ENCODE measurements at places on chromosomes 2 and 18. TPM values are rescaled to one million over a fixed set of nuclear protein-coding genes. Genes with fewer than 3 reads are reported as not detected.

Gene MAPK4
- total RNA-seq, result not detected

Gene PID1
- total RNA-seq, result 2.1 TPM

Gene GPC1
- total RNA-seq, result 63.4 TPM

Gene THSD7B
- total RNA-seq, result 0.16 TPM

Gene PLEK
- total RNA-seq, result not detected

Gene TGFA
- total RNA-seq, result 0.42 TPM

Gene PFN4
- total RNA-seq, result 0.69 TPM

Gene MBP
- total RNA-seq, result not detected

Gene CSRNP3
- not detected for total RNA-seq

Gene ALPP
- total RNA-seq, result 0.45 TPM

Gene GATA6
- 3.5 TPM for total RNA-seq

Gene ITGA4
- 80.0 TPM for total RNA-seq

Gene CCDC74A
- 4.3 TPM for total RNA-seq

Gene CD8B
- not detected for total RNA-seq

Gene CYS1
- 21.3 TPM for total RNA-seq

Gene SP110
- 13.9 TPM for total RNA-seq

Gene FIGN
- total RNA-seq, result 2.4 TPM

Gene ZBTB14
- 17.3 TPM for total RNA-seq

Gene MITD1
- 17.4 TPM for total RNA-seq

Gene UGT1A8
- total RNA-seq, result not detected

Gene SCYGR4
- not detected for total RNA-seq

Gene FSIP2
- total RNA-seq, result not detected

Gene CRYGD
- total RNA-seq, result not detected

Gene DSC3
- 20.0 TPM for total RNA-seq

Gene FAP
- total RNA-seq, result 21.1 TPM

Gene TSGA10
- total RNA-seq, result 2.2 TPM

Gene STRN
- 11.2 TPM for total RNA-seq

Gene ARHGAP25
- total RNA-seq, result not detected

Gene HOXD12
- total RNA-seq, result not detected

Gene ATP8B1
- total RNA-seq, result 7.5 TPM

Gene SIGLEC15
- 0.06 TPM for total RNA-seq

Gene COLEC11
- total RNA-seq, result not detected

Gene NCKAP5
- total RNA-seq, result 1.2 TPM

Gene SERPINB12
- total RNA-seq, result not detected

Gene ANKRD62
- total RNA-seq, result not detected

Gene FEV
- total RNA-seq, result not detected

Data from SJSA1 (cell line).